Osteoblast (primary cell): ENCODE measurements at places on chromosomes 3 and 15.
A peak's percentile ranks its signal among the peaks of the same experiment; 100 is the strongest.

- H3K4me1 ChIP-seq, result no peaks in the 10 kb centered on the region
- no peaks in the 10 kb centered on the region for H3K27me3 ChIP-seq
- no peak overlapping the region for H3K4me3 ChIP-seq
- peaks cover 20% of the 10 kb centered on the region for H3K36me3 ChIP-seq
Measured at GRCh38 chr3:183074881-183075280, 24.4 kb downstream of the MCCC1 start.

GRCh38 chr15:98382139-98382538 lies 266.2 kb upstream of the IGF1R start:
- H3K4me3 ChIP-seq, result no peak overlapping the region
- H3K27me3 ChIP-seq, result no peaks in the 10 kb centered on the region
- no peak overlapping the region for H3K27ac ChIP-seq
- DNase-seq, result no peak
- H3K36me3 ChIP-seq, result no peaks in the 10 kb centered on the region

GRCh38 chr3:34296796-34297195 lies 498.4 kb downstream of the PDCD6IP start:
- no peak overlapping the region for H3K27ac ChIP-seq
- DNase-seq, result no peak
- H3K27me3 ChIP-seq, result no peaks in the 10 kb centered on the region
- no peaks in the 10 kb centered on the region for H3K36me3 ChIP-seq

- H3K4me3 ChIP-seq, result peak overlapping the region; percentile 49
- no peak overlapping the region for H3K27ac ChIP-seq
- H3K36me3 ChIP-seq, result no peaks in the 10 kb centered on the region
- peaks cover 13% of the 10 kb centered on the region for H3K4me1 ChIP-seq
- no peaks in the 10 kb centered on the region for H3K27me3 ChIP-seq
Measured at GRCh38 chr3:4504340-4505261, 11.5 kb downstream of the ITPR1 start.

DNA sequence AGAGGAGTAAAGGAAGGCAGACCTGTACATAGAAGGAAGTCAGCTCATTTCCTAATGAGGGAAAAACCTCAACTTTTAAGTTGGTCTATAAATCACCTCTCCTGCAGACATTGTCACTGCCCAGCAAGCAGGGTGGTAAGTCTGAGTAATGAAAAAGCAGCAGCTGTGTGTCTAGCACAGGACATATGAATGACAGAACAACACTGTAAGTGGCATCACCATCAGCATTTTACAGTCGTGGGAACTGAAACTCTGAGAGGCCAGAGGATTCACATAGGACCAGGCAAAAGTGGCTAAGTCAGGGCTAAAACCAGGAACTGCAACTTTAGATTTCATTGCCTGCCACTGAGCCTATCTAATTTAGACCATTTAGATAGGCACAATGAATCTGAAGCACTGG lies 235.6 kb downstream of the CLSTN2 start:
- no peak for DNase-seq
- H3K4me1 ChIP-seq, result peaks cover 7% of the 10 kb centered on the region
- no peak overlapping the region for H3K4me3 ChIP-seq
- H3K27me3 ChIP-seq, result no peaks in the 10 kb centered on the region

DNA sequence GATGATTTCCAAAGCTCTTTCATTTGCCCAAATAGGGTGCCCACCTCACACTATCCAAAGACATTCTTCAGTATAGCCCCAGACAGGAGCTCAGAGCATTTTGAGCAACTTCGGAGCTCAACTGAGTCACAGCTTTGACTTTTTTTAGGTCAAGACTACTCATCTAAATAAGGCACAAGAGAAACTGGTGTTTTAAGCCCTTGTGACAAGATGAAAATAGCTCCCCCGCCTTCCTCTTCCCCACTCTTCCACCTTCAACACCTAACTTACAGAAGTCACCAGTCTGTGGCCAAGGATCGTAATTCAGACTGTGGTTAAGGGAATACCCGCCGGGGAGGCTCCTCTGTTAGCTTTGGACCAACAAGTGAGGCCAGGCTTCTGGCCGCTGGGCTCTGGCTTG lies 60.4 kb upstream of the CA12 start:
- no peak for DNase-seq
- H3K36me3 ChIP-seq, result no peaks in the 10 kb centered on the region
- no peaks in the 10 kb centered on the region for H3K27me3 ChIP-seq
- H3K4me1 ChIP-seq, result peaks cover 2% of the 10 kb centered on the region
- no peak overlapping the region for H3K27ac ChIP-seq
- no peak overlapping the region for H3K4me3 ChIP-seq

DNA sequence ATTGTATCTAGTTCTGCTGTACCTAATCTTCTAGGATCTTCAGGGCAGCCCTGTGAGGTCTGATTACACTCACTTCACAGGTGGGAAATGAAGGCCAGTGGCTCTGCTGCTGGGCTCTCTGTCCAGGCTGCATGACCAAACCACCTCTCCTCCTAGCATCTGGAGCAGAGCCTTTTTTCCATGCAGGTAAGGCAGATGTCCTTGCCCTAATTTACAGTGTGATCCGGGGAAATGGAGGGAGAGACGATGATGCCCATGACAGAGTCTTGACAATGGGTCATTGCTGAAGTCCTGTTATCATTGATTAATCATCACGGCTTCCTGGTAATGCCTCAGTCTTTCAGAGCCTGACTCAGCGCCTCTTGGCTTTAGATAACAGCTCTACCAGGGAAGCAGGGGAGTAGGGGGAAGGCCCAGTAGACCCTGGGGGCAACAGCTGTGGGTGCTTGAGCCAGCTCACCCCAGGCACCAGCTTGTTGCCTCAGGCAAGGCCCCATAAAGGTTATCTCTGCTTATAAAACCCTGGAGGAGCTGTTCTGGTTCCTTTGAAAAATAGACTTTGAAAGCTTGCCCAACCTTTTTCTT lies 153.4 kb downstream of the GABRG3 start:
- no peak overlapping the region for H3K4me3 ChIP-seq
- H3K36me3 ChIP-seq, result no peaks in the 10 kb centered on the region
- H3K27me3 ChIP-seq, result no peaks in the 10 kb centered on the region
- H3K4me1 ChIP-seq, result no peaks in the 10 kb centered on the region
- DNase-seq, result no peak

- peak; percentile 99 for DNase-seq
- peaks cover 3% of the 10 kb centered on the region for H3K36me3 ChIP-seq
- peak within 1 kb of the TSS; percentile 71 for H3K27ac ChIP-seq
- H3K27me3 ChIP-seq, result no peaks in the 10 kb centered on the region
Measured at GRCh38 chr3:195270817-195271409, at the start of gene XXYLT1. XXYLT1 (minus strand) TSS chr3:195271159; CDS start chr3:195271058, 101 bp downstream.

DNA sequence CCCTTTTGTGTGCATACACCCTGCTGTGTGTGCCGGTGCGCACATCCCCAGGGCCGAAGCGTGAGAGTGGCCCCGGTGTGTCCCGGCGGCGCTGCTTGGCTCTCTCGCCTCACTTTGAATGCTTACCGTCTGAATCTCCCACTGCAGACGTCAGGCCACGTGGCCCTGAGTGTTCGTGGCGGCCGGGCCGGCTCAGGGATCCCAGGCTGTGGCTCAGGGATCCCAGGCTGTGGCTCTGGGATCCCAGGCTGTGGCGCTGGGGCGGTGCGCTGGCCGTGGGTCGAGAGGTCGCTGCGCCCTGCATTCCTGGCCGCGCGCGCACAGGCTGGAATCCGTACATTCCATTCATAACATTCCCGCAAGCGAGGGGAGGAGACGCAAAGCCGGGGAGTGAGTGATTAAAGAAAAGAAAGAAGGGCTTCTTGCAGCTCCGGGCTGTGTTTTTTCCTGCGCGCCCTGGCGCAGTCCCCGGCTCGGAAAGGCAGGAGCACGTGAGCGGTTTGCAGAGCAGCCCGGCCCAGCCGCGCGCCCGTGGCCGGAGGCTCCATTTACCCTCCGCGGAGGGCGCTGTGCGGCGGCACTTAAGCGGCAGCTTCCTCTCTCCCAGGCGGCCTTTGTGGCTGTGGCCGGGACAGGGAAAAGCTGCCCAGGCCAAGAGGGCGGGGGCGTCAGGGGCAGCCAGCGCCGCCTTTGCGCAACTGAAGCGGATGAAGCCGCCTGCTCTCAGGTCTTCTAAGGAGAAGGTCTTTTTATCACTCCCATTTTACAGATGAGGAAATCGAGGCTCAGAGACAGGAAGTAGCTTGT lies 87.0 kb upstream of the ALDH1L1 start:
- DNase-seq, result peak; percentile 94
- peaks cover 21% of the 10 kb centered on the region for H3K4me1 ChIP-seq
- no peaks in the 10 kb centered on the region for H3K36me3 ChIP-seq
- peak overlapping the region; percentile 78 for H3K27ac ChIP-seq
- H3K27me3 ChIP-seq, result no peaks in the 10 kb centered on the region
- H3K4me3 ChIP-seq, result peak overlapping the region; percentile 66

GRCh38 chr15:49435174-49435573 lies 12.1 kb downstream of the FGF7 start:
- H3K27ac ChIP-seq, result peak overlapping the region; percentile 61
- no peak for DNase-seq
- H3K27me3 ChIP-seq, result no peaks in the 10 kb centered on the region
- H3K4me1 ChIP-seq, result peaks cover 84% of the 10 kb centered on the region

- H3K4me3 ChIP-seq, result no peak overlapping the region
- H3K27ac ChIP-seq, result no peak overlapping the region
- peaks cover 41% of the 10 kb centered on the region for H3K27me3 ChIP-seq
- peak; percentile 73 for DNase-seq
- H3K36me3 ChIP-seq, result no peaks in the 10 kb centered on the region
Measured at GRCh38 chr15:41512512-41512939, 1.1 kb downstream of the LTK start.
